Activated T-helper 1 cell treated with anti-CD3 and anti-CD28 coated beads, Interleukin-2, amount 50 U/mL, for 16 hours (primary cell): ENCODE measurements at places on chromosomes 16 and 17.

DNA sequence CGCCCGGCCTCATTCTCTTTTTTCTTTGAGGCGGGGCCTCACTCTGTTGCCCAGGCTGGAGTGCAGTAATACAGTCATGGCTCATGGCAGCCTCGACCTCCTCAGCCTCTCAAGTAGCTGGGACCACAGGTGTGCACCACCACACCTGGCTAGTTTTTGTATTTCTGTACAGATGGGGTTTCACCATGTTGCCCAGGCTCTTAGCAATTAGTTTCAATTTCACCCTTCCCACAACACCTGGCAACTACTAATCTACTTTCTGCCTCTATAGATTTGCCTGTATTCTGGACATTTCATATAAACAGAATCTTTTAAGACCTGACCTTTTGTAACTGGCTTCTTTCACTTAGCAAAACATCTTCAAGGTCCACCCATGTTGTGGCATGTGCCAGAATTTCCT lies 8.0 kb upstream of the NT5M start:
- DNase-seq, result no peak

GRCh38 chr16:87150262-87150661 lies 166.9 kb downstream of the C16orf95 start:
- no peak for DNase-seq

GRCh38 chr16:75948886-75949285 lies 222.6 kb upstream of the CPHXL start:
- no peak for DNase-seq

GRCh38 chr17:38350035-38350434 lies 1.6 kb upstream of the SOCS7 start:
- DNase-seq, result no peak

DNA sequence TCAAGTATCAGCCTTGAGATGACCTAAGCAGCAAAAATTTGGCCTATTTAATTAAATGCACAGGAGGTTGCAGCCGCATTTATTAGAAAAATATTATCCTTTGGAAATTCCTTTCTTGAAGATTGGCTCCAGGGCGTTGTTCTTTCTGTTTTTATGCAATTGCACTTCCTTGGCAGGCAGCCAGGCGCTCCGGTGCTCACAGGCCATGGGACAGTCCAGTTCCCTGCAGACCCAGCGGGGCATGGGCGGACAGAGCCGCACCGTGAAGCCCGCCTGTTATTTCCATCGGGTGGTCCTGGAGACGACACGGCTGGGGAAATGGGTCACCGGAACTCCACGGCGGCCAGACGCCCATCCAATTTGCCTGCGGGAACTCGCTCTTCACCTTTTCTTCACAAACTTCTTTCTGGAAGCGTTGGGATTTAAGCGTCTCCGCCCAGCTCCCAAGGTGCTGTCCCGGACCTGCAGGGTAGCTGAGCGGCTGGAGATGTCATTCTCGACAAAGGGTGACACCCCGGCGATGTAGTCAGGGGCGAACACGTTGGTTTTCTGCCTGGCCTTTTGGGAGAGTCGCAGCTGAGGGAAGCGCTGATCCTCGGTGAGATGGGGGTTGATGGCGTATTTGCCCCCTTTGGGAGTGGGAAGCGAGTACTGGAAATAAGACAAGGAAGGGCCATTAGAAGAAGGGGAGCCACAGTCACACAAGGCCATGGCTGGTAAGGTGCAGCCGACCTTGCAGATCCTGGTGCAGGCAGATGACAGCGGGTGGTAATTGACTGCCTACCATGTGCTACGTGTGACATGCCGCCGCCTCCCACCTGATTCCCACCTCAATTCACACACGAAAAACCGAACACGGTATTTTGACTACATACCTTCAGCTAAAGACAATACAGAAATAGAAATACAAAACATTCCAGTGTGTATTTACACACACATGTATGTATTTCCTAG lies 12.5 kb downstream of the NOB1 start:
- DNase-seq, result no peak

- no peak for DNase-seq
Measured at GRCh38 chr17:7262935-7263800, 890 bp upstream of the CLDN7 start.

GRCh38 chr17:42893359-42893758 lies 7.2 kb upstream of the G6PC1 start:
- no peak for DNase-seq

- no peak for DNase-seq
Measured at GRCh38 chr17:59400858-59401257, 69.4 kb downstream of the YPEL2 start.

- DNase-seq, result peak; percentile 17
Measured at GRCh38 chr16:24504472-24505345, 34.7 kb upstream of the RBBP6 start.

DNA sequence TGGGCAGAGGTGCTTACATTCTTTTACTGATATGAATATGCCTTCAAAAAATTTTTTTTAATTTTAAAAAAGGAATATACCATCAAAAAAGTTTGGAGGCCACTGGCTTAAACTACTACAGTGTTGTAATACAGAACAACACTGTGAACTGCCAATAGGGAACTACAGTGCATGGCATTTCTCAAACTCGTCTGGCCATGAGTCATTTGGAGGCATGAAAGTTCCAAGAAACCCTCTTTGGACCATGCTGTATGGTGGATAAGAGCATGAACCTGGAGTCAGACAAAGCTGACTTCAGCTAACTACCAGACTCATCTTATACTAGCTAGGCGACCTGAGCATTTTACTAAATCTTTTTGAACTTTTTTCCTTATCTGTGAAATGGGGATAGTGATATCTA lies 9.2 kb upstream of the NF1 start:
- DNase-seq, result no peak

DNA sequence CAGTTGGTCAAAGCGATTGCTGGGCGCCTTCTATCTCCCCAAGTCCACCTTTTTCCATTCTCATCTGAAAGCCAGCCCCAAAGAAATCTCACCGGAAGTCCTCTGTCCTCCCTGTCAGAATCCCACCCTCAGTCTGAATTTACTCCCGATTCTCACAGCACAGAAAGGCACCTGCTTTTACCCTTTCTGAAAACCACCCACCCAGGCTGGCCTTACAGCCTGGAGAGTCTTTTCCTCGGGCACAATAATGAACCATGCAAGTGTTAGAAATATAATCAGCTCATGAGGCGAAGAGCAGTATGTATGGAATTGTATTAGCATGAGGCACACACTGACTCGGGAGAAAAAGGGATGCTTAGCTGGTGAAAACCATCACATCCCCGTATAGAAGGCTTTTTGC lies 1.2 kb upstream of the ZFHX3 start:
- no peak for DNase-seq

- DNase-seq, result no peak
Measured at GRCh38 chr17:77779711-77780539, 178.6 kb upstream of the TNRC6C start.

GRCh38 chr17:46977750-46978488 lies 1.1 kb downstream of the RPRML start:
- no peak for DNase-seq
